Dermis microvascular lymphatic vessel endothelial cell (primary cell): ENCODE measurements at places on chromosomes 7 and 10. TPM values are rescaled to one million over a fixed set of nuclear protein-coding genes. Genes with fewer than 3 reads are reported as not detected.

Gene ADCY1
- 0.51 and 1.1 TPM in 2 replicates for total RNA-seq

Gene VAX1
- total RNA-seq = not detected in 2 replicates

Gene OR13A1
- total RNA-seq = not detected in 2 replicates

Gene NPY4R
- total RNA-seq = not detected in 2 replicates

Gene ZNRF2
- 5.0 and 6.4 TPM in 2 replicates for total RNA-seq

Gene COL1A2
- total RNA-seq = 0.39 and 9.2 TPM in 2 replicates

Gene ANKRD7
- 0.13 TPM in 2 replicates for total RNA-seq
